ENCODE measurements at places on chromosomes 5 and 9.
A peak's percentile ranks its signal among the peaks of the same experiment; 100 is the strongest.

- no peak for DNase-seq
Measured at GRCh38 chr5:169341556-169341955, 40.6 kb upstream of the SLIT3 start.

DNA sequence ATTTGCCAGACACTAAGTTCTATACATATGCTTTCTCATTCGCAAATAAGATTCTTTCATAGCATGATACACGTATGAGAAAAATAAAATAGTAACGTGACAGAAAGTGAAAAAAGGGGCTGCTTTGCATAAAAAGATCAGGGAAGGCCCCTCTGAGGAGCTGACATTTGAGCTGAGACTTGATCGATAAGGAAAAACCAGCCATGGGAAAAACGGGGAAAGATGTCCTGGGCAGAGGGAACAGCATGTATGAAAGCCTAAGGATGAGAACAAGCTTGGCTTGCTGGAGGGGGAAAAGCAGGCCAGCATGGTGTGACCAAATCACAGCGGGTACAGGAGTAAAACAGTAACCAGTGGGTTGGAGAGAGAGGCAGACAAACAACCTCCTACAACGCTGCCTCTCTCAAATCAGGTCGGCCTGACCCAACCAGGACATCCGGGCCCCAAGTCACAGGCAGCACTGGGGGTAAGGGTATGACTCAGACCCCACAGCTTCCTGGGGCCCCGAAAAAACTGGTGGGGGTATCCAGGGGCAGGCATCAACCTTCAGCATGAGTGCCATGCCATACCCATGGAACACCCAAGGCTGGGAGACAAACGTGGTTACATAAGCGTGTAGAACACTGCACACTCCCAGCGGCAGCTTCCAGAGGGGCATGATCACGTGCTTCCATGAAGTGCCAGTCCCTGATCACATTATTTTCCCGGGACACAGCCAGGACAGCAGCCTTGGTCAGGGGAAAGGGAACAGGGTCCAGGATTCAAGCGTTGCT, 2.2 kb downstream of the TNIP1 start:
- no peak for DNase-seq

DNA sequence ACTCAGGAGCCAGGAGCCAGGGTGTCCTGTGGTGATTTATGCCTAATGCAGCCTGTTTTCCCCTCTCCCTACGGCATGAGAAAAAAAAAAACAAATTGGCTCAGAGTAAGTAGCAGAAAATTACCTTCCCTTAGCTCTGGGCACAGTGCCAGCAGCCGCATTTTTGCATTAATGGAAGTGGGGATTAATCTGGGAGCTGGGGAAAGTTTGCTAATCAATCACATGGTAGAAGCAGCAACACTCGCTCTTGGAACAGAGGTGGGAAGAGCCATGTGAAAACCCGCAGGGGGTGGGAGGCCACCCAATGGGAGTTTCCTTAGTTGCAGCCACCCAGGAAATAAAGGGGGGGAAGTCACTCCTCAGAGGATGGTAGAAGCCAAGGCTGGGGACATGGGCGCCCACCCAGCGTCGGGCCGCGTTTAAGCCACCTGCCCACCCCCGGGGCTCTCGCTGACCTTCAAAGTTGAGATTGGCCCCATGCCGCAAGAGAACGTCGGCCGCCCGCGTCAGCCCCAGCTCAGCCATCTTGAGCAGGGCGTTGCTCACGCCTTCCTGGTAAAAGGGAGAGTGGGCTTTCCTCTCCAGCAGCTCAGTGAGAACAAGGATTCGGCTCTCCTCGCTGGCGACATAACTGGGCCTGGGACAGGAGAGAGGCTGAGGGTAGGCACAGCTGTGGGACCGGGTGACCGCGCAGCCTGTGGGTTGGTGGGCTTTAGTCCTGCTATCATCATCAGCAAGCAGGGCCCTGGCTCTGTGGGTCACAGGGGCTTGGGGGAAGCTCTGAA, 1.7 kb downstream of the ASB6 start:
- DNase-seq = no peak

DNA sequence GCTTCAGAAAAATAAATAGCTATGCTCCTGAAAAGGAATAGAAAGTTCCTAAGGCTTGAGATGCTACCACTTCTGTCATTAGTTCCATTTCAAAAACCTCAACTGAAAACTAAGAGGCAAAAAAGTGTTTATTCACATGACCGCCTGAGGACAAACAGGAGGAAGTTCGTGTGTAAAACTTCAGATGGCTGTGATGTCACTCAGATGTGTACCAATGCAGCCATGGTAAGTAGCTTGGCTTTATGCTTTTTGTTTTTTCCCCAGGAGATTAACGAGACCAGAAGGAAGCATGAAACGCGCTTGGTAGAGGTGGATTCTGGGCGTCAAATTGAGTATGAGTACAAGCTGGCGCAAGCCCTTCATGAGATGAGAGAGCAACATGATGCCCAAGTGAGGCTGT, 33.0 kb downstream of the LMNB1 start:
- no peak for DNase-seq

GRCh38 chr5:95778713-95779436, 43.7 kb downstream of the GLRX start:
- no peak for DNase-seq

GRCh38 chr9:99387431-99387830, 165.3 kb downstream of the SEC61B start:
- DNase-seq = no peak

DNA sequence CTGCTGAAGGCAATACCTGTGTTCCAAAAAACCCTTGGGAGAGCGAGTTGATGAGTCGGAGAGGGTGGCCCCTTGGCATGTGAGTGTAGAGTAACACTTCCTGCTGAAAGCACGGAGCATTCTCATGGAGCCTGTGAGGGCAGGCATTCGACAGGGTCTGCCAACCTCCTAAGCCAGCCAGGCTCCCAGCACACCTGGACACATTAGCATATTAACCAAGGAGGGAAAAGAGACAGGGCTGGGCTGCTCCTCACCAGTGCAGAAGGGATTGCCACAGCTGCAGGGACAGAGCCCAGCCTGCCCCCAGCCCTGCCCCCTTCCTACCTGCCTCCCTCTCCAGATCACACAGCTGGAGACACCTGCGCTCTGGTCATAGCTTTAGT, 46.4 kb upstream of the SEMA4D start:
- DNase-seq = no peak

DNA sequence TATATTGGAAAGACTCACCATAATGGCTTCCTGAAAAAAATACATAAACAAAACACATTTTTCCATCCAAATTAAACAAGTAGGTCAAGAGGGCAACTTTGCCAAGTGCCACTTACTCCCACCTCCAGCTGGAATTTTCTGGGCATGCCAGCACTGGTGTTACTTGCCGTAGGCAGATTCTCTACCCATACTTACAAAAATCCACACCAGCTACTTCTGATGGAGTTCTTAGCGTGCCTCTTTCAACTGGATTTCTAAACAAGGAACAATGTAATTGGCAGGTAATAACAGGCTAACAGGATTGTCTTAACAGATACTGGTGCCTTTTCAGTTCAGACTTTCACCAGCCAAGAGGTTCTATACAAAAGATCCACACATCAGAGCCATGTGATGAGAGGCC, 301.4 kb downstream of the MLLT3 start:
- no peak for DNase-seq

DNA sequence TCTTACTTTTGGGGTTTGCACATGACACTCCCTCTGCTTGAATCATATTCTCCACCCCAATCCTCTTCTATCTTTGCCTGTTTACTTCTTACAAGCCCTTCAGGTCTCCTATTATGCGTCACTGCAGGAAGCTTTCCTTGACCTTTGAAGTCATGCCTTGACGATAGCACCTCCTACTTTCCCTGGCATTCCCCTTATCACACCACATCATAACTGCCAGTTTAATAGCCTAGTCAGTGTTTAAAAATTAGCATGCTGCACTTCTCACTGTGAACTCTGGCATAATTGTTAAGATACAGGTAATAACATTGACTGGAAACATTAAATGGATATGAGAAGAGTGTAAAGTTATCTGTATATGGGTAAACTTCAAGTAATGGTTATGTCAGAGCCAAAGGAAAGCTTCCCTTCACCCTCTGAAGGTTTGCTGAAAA, 37.1 kb upstream of the CEP120 start:
- DNase-seq = no peak

GRCh38 chr9:99226054-99226453, 4.0 kb downstream of the SEC61B start:
- no peak for DNase-seq

GRCh38 chr9:100724886-100725285, 147.0 kb downstream of the CAVIN4 start:
- DNase-seq = no peak

GRCh38 chr5:132202711-132203463, 24.8 kb downstream of the P4HA2 start:
- no peak for DNase-seq

DNA sequence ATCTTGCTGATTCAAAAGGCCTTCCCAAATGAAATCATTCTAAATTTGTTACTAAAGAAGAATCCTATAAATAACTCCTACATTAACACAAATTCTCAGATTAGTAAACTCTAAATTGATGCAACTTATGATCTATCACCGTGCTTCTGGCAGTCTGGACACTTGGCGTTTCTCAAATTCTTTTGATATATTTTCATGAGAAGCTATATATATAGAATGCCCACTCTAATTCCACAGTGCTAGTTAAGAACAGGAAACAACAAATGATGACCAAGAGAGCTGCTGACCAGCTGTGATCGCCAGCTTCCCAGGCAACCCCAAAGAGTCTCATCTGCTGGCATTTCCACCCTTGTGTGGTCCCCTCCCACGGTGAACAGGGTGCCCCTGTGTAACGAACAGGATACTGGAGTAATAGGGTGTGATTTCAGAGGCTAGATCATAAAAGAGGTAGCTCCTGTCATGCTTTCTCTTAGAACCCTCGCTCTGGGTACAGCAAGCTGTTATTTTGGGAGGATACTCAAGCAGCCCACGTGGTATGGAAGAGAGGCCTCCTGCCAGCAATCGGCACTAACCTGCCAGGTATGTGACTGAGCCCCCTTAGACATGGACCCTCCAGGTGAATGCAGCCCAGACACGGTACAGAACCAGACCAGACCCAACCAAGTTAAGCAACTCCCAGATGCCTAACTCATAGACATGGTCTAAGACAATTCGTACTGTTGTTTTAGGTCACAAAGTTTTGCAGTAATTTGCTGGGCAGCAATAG, 64.7 kb downstream of the CDC14B start:
- DNase-seq = no peak

- DNase-seq = peak; percentile 42
Measured at GRCh38 chr9:106892632-106893031, 29.7 kb downstream of the ZNF462 start.

GRCh38 chr9:34405719-34406118, 29.0 kb upstream of the MYORG start:
- no peak for DNase-seq

GRCh38 chr5:176922817-176923216, 23.7 kb upstream of the HK3 start:
- no peak for DNase-seq

DNA sequence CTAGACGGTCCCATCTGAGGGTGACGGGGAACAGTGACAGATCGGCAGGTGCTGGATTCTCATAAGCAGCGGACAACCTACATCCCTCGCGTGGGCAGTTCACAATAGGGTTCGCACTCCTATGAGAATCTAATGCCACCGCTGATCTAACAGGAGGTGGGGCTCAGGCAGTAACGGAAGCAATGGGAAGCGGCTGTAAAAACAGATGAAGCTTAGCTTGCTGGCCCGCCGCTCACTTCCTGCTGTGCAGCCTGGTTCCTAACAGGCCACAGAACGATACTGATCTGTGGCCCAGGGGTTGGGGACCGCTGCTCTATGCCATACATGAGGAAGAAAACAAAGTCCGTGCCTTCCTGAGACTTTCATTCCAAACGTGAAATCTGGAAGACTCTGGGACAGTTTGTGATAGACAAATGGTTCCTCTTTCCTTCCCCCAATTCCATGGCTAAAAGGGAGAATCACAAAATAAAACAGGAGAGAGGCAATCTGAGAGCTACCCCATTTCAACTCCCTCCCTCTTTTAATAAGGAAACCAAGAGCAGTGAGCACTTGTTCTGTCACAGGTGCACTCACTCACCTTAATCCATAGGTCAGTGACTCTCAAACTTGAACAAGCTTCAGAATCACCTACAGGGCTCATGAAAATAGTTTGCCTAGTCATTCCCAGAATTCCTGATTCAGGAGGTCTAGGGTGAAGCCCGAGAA, 12.1 kb downstream of the PDCL start:
- no peak for DNase-seq

DNA sequence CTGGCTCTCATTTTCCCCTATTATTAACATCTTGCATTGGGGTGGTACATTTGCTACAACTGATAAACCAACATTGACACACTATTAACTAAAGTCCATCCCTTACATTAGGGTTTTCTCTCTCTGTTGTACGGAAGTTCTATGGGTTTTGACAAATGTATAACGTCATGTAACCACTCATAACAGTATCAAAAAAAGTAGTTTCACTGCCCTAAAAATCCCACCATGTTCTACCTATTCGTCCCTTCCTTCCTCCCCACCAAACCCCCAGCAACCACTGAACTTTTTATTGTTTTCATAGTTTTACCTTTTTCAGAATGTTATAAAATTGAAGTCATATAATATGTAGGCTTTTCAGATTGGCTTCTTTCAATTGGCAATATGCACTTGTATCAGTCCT, 40.1 kb downstream of the MLLT3 start:
- DNase-seq = no peak

- peak; percentile 11 for DNase-seq
Measured at GRCh38 chr5:102545175-102545574, 46.4 kb upstream of the SLCO6A1 start.

DNA sequence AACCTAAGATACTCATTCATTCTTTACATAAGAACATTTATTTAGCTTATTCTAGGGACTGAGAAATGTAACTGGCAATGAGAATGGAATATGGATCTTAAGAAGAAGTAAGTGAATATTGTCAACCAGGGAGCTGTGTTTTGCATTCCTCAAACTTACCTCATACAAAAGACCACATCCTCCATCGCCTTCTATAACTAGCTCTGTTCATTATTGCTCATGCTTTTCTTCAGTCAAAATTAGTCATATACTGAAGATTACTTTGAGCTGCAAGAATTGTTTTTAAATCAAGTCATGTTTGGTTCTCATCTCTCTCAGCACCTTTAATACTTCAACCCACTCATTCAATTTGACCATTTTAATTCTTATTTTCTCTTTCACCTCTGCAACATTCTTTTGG, 140.3 kb upstream of the RASA1 start:
- DNase-seq = no peak

DNA sequence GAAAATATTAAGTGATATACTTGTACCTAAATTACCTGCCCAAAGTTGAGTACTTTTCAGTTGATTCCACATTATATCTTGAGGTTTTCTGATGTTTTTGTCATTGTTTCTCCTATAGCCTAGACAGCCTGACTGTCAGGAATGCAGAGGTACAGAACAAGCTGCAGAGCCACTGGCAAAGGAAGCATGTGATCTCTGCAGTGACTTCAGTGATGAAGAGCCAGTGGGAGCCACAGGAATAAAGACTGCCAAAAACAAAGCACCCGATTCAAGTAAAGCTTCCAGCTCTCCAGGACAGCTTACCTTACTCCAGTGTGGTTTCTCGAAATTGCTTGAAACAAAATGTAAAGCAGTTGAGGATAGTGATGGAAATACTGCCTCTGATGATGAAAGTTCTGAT, 96.3 kb downstream of the ERCC6L2 start:
- no peak for DNase-seq
